ENCODE measurements at places on chromosomes 3 and 15. TPM values are rescaled to one million over a fixed set of nuclear protein-coding genes. Genes with fewer than 3 reads are reported as not detected.

DNA sequence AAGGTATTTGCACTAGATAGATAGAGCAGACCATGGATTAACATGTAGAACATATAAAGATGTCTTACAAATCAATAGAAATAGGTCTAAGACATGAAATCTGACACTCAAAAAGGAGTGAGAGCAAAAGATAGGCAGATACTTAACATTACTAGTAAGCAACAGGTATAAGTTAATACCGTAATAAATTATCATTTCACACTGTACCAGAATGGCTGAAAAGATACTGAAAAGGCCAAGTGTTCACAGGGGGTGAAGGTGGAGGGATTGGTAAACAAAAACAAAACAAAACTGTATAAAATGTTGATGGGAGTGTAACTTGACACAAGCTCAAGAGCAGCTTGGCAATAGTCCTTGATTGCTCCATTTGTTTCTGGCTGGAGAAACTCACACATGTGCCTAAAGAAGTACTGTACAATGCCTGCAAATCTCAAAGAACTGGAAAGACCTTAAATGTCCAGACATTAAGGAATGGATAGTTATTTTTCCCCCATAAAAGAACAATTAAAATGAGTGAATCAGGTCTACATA, 3.5 kb downstream of the NSMCE3 start:
- H3K4me1 ChIP-seq: peaks cover 29% of the 10 kb centered on the region
- no peaks in the 10 kb centered on the region for H3K36me3 ChIP-seq

DNA sequence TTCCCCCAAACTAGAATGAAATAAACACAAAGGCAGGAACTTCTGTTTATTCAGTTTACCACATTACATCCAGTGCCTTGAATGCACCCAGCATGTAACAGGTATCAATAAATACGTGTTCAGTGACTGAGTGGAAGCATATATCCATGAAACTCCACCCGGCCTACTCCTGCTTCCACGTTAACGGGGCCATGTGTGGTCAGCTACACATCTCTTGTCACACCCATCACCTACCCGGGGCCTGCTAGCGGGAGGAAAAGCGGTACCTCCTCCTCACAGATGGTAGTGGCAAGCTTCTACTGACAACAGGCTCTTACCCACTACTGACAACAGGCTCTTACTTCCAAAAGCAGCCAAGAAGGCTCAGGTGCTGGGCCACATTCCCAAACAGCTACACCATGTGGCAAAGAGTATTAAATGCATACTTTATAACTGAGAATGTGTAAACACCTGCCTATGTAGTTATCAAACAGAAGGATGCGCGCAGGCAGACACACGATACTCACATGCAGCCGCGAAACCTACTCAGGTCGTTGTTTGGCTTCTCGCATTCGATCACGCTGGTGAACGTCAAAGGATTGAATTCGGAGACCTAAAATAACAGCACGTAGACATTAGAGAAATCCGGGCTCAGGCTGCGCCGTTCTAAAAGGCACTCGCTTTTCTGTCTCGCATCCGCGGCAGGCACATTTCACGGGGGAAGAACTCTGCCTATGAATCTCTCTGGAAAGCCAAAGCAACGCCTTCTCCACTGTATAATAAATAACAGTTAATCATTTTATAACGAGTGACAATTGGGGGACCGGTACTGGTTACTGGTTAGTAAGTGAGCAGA, 127.4 kb downstream of the ATP10A start:
- no peaks in the 10 kb centered on the region for H3K27me3 ChIP-seq
- H3K27ac ChIP-seq: no peak overlapping the region
- H3K36me3 ChIP-seq: peaks cover 6% of the 10 kb centered on the region
- no peak overlapping the region for H3K4me3 ChIP-seq
- H3K4me1 ChIP-seq: peaks cover 22% of the 10 kb centered on the region
- DNase-seq: no peak

- DNase-seq: peak; percentile 75
- H3K36me3 ChIP-seq: no peaks in the 10 kb centered on the region
- peaks cover 7% of the 10 kb centered on the region for H3K4me1 ChIP-seq
- H3K27me3 ChIP-seq: no peaks in the 10 kb centered on the region
Measured at GRCh38 chr3:1082108-1082507, 10.7 kb upstream of the CNTN6 start.

The PRC1 gene
- 93.5 TPM for total RNA-seq

DNA sequence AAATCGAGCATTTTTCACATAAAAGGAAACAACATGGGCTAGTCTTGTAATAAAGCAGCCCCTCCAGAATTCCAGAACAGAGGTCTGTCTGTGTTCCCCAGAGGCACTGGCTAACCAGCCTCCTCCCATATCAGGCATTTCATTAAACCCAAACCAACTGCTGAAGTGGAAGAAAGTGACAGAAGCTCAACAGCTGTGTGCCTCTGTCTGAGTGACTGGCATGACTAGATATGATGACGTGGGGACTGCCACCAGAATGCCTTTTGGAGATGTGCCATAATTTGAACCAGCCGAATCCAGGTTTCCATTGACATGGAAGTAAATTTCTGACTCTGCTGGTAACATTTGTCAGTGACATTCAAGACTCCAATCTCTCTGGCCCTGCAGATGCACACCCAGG, 8.7 kb downstream of the LIMD1 start:
- H3K27me3 ChIP-seq: no peaks in the 10 kb centered on the region
- peaks cover 12% of the 10 kb centered on the region for H3K4me1 ChIP-seq
- H3K4me3 ChIP-seq: no peak overlapping the region
- no peak overlapping the region for H3K27ac ChIP-seq
- no peaks in the 10 kb centered on the region for H3K36me3 ChIP-seq
- DNase-seq: no peak

DNA sequence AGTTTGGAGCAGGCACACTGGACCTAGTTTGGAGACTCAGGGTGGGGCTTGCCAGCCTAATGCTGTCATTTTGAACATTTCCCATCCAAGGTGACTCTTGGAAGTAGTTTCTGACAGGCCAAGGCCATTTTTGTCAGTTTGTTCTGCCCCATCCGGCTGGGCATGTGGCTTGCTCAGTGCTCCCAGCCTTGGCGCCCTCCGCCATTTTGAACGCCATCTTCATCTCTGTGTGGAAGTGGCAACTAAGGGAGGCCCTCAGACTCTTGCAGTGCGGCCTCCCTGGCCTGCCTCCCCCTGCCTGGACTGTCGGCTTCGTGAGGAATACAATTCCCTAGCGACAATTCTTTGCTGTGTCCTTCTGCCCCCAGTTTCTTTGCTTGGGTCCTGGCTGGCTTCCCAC, 150.6 kb upstream of the RGMA start:
- no peaks in the 10 kb centered on the region for H3K36me3 ChIP-seq
- no peaks in the 10 kb centered on the region for H3K4me1 ChIP-seq

DNA sequence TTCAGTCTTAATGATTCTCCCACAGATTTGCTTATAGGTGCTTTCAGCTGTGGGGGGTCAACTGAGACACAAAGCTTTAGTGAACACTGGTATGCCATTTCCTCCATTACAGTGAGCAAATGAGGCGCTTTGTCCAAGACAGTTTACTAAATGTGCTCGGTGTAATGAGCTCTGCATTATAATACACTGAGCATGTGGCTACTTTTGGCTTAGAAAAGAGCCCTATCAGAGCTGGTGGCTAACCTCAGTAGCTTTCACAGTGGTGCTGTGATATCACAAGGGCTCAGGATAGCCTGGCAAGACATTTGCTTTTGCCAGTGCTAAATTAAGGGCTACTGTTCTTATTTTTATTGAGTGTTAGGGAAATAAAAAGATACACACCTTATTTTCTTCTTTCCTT, 749.7 kb upstream of the ARPP21 start:
- no peak overlapping the region for H3K27ac ChIP-seq
- H3K36me3 ChIP-seq: no peaks in the 10 kb centered on the region
- H3K27me3 ChIP-seq: no peaks in the 10 kb centered on the region
- DNase-seq: no peak

GRCh38 chr3:17137321-17137826, 252.6 kb downstream of the PLCL2 start:
- no peaks in the 10 kb centered on the region for H3K36me3 ChIP-seq
- no peaks in the 10 kb centered on the region for H3K4me1 ChIP-seq
- no peak for DNase-seq
- no peak overlapping the region for H3K4me3 ChIP-seq
- no peak overlapping the region for H3K27ac ChIP-seq

- no peak overlapping the region for H3K27ac ChIP-seq
- H3K4me1 ChIP-seq: no peaks in the 10 kb centered on the region
- H3K36me3 ChIP-seq: no peaks in the 10 kb centered on the region
- H3K4me3 ChIP-seq: no peak overlapping the region
- H3K27me3 ChIP-seq: no peaks in the 10 kb centered on the region
- peak; percentile 12 for DNase-seq
Measured at GRCh38 chr3:54506603-54507002, 384.3 kb downstream of the CACNA2D3 start.

The CHRNA3 gene
- total RNA-seq: not detected

The PARP15 gene
- not detected for total RNA-seq

- no peak for DNase-seq
- no peak overlapping the region for H3K27ac ChIP-seq
- H3K36me3 ChIP-seq: no peaks in the 10 kb centered on the region
- no peaks in the 10 kb centered on the region for H3K4me1 ChIP-seq
Measured at GRCh38 chr3:108328821-108329486, 32.6 kb downstream of the HHLA2 start.

All from GM23248 (cell line).